Jurkat, Clone E6-1 (cell line): ENCODE measurements at places on chromosomes 12 and 14.

DNA sequence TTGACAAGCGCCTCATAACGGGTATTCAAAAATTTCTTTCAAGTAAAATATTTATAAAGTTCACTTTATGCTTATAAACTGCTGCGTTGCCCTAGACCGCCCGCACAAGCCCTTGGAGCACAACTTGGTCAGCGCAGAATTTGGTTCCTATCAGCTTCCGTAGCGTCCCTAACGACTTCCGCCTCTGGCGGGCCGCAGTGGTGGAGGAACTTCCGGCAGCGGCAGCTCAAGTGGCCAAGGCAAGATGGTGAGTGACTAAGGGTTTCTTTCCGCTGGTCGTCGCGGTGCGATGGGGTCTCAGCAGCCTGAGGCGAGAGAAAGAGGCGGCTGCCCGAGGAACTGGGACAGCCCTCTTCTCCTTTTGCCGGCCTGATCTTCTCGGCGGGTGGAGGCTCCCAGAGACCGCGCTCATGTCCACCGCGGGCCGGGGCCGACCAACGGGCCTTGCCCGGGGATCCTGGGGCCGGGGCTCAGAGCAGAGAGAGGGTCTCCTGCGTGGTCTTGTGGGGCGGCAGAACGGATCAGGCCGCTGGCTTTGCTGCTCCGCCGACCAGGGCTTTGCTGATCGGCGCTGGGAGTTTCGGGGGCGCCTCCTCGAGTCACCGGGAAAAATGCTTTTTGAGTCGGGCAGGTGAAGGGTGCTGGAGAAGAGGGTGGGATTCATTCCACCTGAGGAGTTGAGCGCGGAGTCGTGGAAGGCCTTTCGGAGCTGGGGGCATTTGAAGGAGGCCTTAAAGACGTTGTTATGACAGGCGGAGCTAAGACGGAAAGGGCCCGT is at the start of gene PSMC1:
Gene PSMC1, plus strand, starts transcription at position 200 of the 778 bp plus-strand sequence. Its CDS starts 45 bp downstream, at position 245.
- DNase-seq = peak; percentile 90

GRCh38 chr12:4191642-4192041 is 81.9 kb upstream of the CCND2 start:
- DNase-seq = no peak

DNA sequence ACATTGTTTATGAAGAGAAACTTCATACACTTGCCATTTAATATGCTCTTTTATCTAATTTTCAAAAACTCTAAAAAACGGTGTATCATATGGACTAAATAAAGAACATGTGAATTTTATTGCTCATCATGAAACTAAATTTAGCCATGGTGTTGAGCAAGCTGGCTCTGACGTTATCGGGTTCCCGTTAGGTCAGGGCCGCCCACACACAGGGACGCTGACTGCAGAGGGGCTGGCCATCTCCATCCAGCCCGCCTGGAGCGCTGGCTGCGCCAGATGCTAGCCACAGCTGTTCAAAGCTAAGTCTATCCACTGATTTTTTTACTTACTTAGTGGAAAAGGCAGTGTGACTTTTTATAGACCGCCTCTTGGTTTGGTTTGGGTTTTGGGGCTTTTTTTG is 36.5 kb upstream of the DYNC1H1 start:
- no peak for DNase-seq

DNA sequence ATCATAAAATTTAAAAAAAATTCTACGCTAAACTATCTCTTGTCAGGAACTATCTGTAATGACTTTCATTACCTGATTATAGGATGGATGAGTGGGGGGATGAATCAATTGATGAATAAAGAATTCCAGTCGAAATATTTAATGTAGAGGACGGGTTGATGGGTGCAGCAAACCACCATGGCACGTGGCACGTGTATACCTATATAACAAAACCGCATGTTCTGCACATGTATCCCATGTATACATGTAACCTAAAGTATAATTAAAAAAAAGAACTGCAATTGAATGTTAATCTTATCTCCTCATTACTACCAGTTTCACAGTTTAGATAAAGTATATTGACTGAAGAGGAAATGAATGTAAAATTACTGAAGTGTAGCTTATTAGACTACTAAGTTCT is 23.4 kb downstream of the LRRIQ1 start:
- DNase-seq = no peak

- DNase-seq = no peak
Measured at GRCh38 chr14:63982156-63982555, 129.4 kb downstream of the SYNE2 start.

- DNase-seq = no peak
Measured at GRCh38 chr14:68158640-68159039, 339.1 kb downstream of the RAD51B start.

DNA sequence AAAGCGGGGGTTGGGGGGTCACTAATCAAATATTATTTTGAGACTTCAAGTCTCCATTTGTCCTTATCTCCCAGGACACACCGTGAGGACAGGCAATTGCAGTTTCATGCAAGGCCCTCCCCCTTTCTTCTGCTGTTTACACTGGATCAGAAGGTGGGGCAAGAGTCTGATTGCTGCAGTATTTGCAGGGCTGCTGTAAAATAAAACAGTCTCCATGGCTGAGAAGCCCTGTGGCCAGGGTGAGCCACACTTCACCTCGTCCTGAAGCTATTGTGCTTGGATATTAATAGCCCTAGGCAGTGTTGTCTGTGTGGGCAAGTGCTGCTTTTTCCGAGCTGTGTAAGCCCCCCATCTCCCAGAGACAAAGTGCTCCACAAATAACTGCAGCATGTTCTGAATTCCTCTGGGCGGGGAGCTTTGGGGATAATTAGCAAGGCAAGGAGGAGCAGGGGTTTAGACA is 187.4 kb upstream of the NTF3 start:
- DNase-seq = no peak

- no peak for DNase-seq
Measured at GRCh38 chr14:50260072-50260471, 28.7 kb upstream of the SOS2 start.

DNA sequence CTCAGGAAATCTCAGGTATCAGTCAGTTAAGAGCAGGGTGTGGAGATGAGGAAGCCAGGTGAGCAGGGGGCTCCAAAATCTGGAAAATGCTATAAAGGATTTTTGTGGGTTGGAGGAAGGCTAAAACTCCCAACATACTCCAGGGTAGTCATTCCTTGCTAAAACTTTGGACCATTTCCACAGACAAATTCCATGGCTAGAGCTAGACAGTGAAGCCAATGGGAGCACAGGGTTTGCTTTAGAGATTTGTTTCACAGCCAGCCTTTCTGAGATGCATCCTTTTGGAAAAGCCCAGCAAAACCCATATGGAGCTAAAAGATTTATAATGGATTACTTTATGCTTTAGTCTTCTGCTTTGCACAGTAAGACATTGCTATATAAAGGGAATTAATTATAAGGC is 146.5 kb downstream of the SAMD4A start:
- DNase-seq = no peak

GRCh38 chr12:47147739-47148138 is 68.0 kb upstream of the AMIGO2 start:
- DNase-seq = no peak

DNA sequence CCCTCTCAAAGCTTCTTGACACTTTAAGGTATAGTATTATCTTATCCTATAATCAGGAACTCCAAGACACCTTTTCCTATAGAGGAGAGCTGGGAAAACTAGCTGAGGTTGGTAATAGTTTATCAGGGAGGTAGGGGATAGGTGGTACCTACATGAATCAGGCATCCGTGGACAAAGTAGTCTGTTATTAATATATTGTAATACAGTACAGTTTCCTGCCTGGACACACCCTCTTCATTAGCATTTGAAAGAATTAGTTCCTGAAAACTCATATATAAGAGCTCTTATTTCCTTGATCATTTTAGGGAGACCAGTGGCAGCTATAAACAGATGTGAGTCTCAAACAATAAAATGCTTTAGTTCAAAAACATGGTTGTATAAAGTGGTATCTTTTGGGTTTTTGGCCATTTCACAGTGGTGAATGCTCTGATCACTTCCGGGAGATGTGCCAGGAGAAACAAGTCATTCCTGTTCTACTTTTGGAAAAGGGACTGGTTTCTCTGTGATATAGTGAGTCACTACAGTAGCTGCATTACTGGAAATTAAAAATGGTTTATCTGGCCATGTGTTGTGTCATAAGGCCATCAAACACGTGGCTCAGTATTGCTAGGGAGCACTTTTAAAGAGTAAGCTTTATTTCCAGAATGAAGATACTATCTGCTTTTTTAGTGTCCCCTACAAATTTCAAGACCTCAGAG is 98.1 kb downstream of the KLRB1 start:
- no peak for DNase-seq

GRCh38 chr14:103543140-103543539 is 14.1 kb downstream of the TRMT61A start:
- DNase-seq = no peak

GRCh38 chr12:7207866-7208625 is 18.6 kb downstream of the PEX5 start:
- DNase-seq = no peak
